ENCODE measurements at places on chromosomes 1 and 21.

GRCh38 chr1:182059936-182060335, 1.6 kb downstream of the ZNF648 start:
- no peak for DNase-seq

DNA sequence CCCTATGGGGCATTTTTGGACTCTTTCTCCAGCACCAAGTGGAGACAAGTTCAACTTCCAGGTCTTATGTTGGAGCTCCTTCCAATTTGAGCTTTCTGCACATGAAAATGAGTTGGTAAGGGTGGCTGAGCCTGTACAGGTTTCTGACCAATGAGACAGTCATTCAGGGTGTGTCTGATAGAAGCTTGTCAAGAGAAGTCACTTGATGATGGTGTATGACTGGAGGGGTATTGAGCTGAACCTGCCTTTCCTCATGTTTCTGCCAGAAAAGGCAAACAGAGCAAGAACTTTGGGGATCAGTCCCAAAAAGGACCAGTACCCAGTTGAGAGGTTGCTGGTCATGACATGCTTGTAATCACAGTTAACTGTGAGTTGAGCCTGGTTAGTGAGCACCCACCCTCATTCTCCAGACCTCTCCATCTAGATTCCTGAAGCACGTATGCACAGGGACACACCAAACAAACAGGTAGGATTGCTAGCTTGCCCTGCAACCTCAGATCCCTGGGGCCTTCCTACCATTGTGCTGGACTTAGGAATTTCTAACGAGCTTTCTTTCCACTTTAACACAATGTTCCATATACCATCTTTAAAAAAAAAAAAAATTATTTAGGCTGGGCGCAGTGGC, 26.6 kb downstream of the FAM89A start:
- no peak for DNase-seq

DNA sequence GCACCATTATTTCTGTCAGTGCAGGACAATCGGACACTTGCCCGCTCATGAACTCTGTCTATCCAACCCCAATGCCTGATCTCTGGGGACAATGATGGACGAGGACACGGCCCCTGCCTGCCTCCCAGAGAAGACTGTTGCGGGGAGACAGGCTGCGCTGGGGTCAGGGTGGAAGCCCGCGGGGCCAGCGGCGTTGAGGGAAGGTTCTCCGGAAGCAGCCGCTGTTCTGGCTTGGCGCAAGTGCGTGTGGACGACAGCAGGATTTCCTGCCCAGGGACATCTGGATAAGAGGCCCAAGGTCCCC, 18.8 kb downstream of the RHBG start:
- DNase-seq, result no peak

GRCh38 chr1:155977690-155978324, 540 bp downstream of the ARHGEF2 start:
- DNase-seq, result no peak

GRCh38 chr21:14771593-14771992, 225.5 kb upstream of the SAMSN1 start:
- DNase-seq, result no peak

GRCh38 chr1:109249654-109250401, 489 bp downstream of the CELSR2 start:
- no peak for DNase-seq

All from IMR-90 (cell line).